Vagina (tissue), 2 donors: ENCODE measurements at places on chromosomes 7 and 10. TPM values are rescaled to one million over a fixed set of nuclear protein-coding genes. Genes with fewer than 3 reads are reported as not detected.

- H3K27me3 ChIP-seq, result no peaks in the 10 kb centered on the region
- no peak overlapping the region for H3K4me3 ChIP-seq
- H3K36me3 ChIP-seq, result no peaks in the 10 kb centered on the region
Measured at GRCh38 chr10:59864141-59864962, 42.0 kb downstream of the CCDC6 start.

The ADIRF gene
- total RNA-seq, result 374 TPM

The DRGX gene
- not detected for total RNA-seq

GRCh38 chr7:22601408-22601807, 101.4 kb upstream of the STEAP1B start:
- no peak overlapping the region for H3K4me3 ChIP-seq
- DNase-seq, result no peak
- no peaks in the 10 kb centered on the region for H3K36me3 ChIP-seq
- no peaks in the 10 kb centered on the region for H3K27me3 ChIP-seq
- peaks cover 8% of the 10 kb centered on the region for H3K4me1 ChIP-seq
- no peak overlapping the region for H3K27ac ChIP-seq

GRCh38 chr10:113959383-113959760, 84.3 kb upstream of the ADRB1 start:
- no peak overlapping the region for H3K4me3 ChIP-seq
- DNase-seq, result no peak
- no peaks in the 10 kb centered on the region for H3K36me3 ChIP-seq
- H3K27me3 ChIP-seq, result no peaks in the 10 kb centered on the region
